ENCODE measurements at places on chromosomes 4 and X.

- DNase-seq: no peak
Measured at GRCh38 chrX:118221733-118222132, 105.1 kb upstream of the KLHL13 start.

- no peak for DNase-seq
Measured at GRCh38 chr4:39655211-39655610, 16.5 kb upstream of the SMIM14 start.

DNA sequence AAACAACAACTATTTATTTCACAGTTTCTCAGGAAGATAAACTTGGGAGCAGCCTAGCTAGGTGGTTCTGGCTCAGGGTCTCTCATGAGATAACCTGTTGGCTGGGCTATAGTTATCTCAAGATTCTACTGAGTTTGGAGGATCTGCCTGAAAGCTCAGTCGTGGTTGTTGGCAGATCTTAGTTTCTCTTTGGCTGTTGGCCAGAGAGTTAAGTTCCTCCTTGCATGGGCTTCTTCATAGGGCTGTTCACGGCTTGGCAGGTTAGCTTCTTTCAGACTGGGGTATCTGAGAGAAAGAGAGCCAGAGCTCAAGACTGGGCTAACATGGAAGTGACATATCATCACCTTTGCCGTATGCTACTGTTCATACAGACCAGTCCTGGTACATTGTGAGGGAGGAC is 28.7 kb downstream of the SEC24B start:
- no peak for DNase-seq

DNA sequence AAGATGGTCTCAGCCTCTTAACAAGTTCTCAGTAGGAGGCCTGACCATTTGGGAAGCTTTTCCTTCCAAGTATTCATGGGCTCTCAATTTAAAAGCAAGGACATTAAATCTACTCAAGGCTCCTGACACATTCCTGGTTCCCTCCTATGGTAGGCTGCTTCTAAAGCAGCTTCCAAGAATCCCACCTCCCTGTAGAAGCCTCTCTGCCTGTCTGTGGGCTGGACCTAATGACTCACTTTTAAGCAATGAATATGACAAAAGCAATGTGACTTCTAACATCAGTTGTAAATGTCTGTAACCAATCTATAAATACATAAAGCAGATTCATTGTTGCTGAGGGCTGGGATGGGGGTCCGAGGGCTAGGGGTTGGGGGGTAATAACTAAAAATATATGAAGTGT is 99.5 kb upstream of the FAM9B start:
- DNase-seq: peak; percentile 83

DNA sequence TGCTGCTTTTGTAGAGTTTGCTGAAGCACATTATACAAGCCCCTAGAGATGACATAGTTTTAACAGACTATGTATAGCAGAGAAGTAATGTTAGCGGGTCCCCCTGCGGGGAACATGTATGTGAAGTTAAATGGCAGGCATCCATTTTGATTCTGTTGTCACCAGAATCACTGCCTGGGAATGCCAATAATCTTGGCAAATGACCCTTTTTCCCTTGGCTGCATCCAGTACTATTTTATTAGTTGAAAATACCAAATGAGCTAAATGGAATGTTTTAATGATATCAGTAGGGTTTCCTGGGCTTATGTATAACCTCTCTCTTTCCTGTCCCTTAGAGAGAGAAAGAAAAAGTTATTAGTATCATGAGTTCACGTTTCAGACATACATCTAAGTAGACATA is 93.6 kb downstream of the LIMCH1 start:
- peak; percentile 22 for DNase-seq

GRCh38 chr4:66328803-66329574 is 658.7 kb upstream of the EPHA5 start:
- DNase-seq: no peak

GRCh38 chrX:155313766-155314165 is 20.6 kb downstream of the CLIC2 start:
- no peak for DNase-seq
